Urothelium cell line (cell line): ENCODE measurements at places on chromosomes 16 and 17.
A peak's percentile ranks its signal among the peaks of the same experiment; 100 is the strongest.

DNA sequence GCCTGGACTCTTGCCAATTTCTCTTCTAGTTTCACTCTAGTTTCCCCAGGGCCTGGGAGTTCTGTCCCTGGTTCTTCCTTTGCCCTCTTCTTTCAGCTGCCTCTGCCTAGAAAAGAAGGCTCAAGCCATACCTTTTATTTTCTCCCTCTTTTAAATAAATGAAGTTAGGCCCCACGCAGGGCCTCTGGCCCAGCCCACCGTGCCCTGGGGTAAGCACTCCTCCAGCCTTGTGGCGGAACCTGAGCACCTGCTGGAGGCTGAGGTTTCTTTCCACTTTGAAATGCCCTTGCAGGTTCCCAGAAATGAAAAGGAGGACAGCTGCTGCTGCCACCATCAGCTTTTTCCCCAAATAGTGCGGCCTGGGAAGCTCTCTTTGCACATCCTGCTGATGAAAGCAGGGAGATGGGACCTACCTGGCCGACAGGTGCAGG lies 139.4 kb downstream of the CCDC182 start:
- no peak for DNase-seq

GRCh38 chr17:45149669-45150664 lies 1.7 kb downstream of the HEXIM1 start:
- DNase-seq = no peak

DNA sequence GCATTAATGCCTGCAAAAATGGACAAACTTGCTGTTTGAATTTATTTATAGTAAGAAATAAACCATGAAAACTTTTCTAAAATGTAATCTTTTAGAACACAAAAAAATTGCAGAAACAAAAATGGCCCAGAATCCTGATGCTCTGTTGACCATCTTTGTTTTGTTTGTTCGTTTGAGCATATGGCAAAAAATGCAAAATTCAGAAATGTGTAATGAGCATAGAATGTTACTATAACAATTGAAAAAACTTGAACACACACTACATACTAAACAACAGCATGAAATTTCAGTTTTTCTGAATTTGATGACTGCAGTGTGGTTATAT lies 1.1 kb upstream of the KPNA2 start:
- no peak for DNase-seq

- no peak for DNase-seq
Observed at GRCh38 chr17:62573480-62574117, 53.9 kb upstream of the MRC2 start.

DNA sequence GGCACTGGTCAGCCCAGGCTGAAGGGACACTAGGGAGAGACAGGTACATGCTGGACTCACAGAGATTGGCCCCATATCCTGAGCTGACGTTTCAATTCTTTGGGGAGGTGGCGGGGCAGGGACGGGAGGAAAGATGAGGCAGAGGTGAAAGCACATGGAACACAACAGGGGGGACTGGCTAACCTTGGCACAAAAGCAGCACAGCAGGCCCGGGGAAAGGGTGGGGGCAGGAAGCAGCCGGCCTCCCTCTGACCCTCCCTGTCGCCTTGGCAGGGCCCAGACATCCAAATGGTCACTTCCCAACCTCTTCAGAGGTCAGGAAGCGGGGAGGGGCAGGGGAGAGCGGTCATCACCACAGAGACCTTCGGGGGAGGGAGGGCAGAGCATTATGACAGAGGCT lies 6.6 kb downstream of the VAT1 start:
- DNase-seq = no peak

DNA sequence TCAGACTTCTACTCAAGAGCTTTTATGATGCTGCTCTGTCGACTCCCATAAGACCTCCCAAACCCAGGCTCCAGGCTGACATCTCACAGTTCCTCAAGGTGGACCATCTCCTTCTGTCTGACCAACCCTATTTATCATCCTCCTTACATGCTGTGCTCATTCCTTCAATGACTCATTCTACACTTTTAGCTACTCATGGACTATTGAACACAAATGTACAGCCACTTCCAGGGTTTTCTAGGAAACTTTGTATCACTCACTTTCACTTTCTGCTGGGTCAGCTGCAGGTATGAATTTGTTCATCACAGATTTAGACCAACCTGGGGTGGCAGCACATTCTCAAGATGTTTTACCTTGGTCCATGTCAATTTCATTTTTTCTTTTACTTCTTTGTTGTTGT lies 162.4 kb upstream of the FAM20A start:
- no peak for DNase-seq

GRCh38 chr17:45248132-45248957 lies 13.5 kb downstream of the SPATA32 start:
- no peak for DNase-seq

DNA sequence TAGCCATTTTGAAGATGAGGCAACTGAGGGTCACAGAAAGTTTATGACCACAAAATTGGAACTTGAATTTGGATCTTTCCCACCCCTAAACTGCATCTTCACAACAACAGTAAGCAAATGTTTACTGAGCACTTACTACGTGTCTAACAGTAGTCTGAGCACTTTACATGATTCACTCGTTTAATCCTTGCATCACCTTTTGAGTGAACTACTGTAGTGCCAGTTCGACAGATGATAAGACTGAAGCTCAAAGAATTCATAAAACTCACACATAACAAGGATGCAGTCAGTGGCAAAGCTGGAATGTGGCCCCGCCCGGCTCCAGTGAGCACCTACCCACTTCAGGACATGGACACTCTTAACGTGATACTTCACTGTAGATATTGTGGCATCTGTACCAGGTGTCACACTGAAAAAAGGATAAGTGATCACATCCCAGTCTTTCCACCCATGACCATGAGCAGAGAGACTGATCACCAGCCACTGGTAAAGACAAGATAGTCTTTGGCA lies 36.0 kb upstream of the HLF start:
- no peak for DNase-seq

GRCh38 chr17:2808367-2809335 lies 12.4 kb downstream of the RAP1GAP2 start:
- no peak for DNase-seq

DNA sequence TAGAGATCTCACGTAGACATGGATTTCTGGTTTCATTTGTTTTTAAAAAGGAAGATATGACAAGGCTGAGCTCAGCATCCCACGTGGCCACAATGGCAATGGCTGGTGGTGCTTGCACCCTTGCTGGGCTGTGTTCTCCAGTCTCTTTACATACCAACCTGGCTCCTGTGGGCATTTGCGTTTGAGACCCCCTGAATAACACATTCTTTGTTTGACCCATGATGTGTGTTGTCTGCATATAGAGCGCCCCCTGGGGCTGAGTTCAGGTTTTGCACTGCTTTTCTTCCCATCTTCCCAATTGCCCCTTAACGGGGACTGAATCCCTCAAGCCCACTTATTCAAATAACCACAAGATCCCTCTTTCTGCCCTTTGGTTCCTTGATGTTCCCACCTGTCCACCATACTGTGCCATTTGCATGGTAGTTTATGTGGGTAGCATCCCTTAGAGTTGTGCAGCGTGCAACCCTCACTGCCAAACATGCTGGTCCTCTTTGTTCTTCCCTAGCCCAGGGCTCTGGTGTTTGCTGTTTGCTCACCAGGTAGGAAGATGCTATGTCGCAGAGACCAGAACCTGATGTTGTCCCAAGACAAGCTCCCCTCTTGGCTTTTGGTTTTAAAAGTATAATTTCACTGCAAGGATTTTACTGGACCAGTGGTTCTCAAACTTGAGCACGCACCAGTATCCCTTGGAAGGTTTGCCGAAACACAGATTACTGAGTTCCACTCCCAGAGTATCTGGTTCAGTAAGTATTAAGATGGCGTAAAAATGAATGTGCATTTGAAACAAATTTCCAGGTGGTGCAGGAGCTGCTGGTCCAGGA lies 38.5 kb upstream of the NKD1 start:
- DNase-seq = no peak

- DNase-seq = no peak
Observed at GRCh38 chr17:28216528-28216927, 102.5 kb upstream of the TMEM97 start.

DNA sequence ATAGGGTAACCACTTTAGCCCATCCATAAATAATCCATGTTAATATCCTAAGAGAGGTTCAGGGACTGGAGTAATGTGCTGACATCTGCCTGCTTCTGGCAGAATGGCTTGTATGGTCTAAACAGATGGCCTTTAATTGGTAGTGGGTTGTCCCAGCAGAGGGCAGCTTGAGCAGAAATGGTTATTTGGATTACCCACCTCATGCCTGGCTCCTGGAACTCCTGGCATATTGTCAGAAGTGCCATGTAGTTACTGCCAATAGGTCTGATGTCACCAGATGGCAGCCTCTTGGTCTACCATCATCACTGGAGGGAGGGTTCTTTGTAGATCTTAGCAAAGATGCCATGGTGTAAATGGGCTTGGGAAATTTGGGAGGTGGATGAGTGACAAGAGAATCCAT lies 157.5 kb upstream of the SOX9 start:
- no peak for DNase-seq

DNA sequence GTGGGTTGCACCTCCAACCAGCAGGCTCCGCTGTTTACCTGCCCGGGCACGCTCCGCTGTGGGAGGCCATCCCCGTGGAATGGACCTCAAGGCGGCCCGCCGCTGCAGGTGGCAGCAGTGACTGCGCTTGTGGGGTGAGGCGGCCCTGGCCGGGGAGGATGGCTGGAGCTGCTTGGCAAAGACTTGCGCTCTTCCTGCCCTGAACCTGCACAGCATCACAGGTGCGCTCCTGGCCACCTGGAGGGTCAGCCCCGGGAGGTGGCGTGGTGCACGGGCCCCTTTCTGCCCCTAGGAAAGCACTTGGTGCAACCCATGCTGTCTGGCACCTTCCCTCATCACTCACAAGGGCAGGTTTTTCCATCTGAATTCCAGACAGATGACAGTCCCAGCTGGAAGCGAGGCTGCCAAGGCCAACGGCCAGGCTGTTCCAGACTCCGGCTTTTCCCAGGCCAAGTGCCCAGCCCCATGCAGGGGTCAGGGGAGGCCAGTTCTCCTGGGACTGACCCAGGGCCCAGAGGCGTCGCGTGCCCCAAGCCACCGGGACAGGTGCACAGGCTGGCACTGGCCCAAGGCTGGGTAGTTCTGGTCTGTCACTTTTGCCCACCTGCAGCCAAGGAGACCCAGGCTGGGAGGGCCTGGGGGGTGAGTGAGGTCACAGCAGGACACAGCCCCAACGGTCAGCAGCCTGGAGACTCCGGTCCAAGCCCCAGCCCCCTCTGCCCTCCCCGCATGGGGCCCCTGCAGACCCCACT lies 13.3 kb downstream of the UTS2R start:
- DNase-seq = peak; percentile 72
